Aorta (tissue), 5 donors: ENCODE measurements at places on chromosomes 5 and 9. TPM values are rescaled to one million over a fixed set of nuclear protein-coding genes. Genes with fewer than 3 reads are reported as not detected.

- no peak for DNase-seq
These were observed 49.3 kb upstream of the PPARGC1B start for GRCh38 chr5:149680810-149681221.

DNA sequence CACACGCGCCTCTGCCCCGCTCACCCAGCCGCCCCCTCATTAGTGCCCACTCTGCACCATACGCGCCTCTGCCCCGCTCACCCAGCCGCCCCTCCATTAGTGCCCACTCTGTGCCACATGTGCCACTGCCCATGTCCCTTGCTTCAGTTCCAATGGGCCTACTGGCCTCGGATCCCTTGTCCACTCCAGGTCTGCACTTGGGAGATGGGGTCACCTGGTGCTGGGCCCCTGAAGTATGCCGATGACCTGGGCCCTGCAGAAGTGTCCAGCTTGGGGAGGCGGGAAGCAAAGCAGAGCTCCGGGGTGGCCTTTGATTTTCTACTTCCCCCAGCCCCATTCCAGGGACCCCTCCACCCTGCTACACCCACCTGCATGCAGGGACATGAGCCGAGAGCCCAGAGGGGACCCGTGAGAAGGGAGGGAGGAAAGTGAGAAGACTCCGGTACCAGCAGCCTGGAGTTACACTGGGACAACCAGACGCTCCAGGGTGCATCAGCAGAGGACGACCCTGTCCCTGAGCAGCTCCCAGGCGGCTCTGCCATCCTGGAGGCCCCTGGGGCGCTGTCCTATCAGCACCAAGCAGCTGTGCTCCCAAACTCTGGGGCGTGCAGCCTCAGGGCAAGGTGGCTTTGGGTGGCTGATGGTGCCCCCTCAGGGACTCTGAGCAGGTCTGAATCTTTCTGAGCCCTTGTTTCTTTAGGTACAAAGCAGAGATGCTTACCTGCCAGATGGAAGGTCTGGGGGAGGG, 140.8 kb downstream of the RXRA start:
- DNase-seq = no peak

Gene OR1J2
- not detected for total RNA-seq

GRCh38 chr9:24614070-24614469, 68.4 kb upstream of the IZUMO3 start:
- DNase-seq = no peak

Gene ERCC8
- 9.7 TPM for total RNA-seq

DNA sequence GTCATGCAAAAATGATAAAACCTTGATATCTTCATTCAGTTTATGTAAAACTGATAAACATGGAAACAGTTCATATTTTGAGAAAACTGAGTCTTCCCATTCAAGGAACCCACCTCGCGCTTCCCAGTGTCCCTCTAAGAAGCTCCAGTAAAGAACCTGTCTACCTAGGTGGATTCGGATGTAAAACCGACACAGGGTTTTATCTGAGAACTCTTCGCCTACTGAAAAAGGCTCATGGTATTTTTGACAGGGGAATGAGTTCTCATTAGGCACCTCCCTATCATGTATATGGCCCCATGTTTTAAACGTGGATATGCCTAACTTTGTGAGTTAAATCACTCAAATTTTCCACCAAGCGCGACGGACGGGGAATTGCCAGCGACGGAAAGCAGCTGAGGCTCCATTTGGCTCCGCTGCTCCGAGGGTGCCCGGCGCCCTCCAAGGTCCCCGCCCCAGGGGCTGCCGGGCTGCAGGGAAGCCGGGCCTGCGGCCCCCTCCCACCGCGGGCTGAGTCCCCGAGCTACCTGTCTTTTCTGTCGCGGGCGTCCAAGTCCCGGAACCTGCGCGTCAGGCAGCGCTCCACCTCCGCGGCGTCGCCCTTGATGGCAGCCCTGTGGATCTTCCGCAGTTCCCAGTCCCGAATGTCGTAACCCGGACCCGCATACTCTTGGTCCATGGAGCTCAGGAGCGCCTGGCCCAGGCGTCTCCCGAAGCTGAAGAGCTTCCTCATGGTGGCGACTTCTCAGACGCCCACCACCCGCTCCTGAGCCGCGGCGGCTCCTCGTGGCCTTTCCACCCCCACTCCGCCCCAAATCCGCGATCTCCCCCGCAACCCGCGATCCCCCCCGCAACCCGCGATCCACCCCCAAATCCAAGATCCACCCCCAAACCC, 594 bp downstream of the ANKRD18A start:
- no peak for DNase-seq

Gene PIK3R1
- 63.4 TPM for total RNA-seq

GRCh38 chr5:73938938-73939320, 312.9 kb downstream of the ARHGEF28 start:
- no peak for DNase-seq

Gene TAF9
- 33.6 TPM for total RNA-seq

Gene PCDHGA12
- total RNA-seq = 18.8 TPM

Gene GABRP
- not detected for total RNA-seq

DNA sequence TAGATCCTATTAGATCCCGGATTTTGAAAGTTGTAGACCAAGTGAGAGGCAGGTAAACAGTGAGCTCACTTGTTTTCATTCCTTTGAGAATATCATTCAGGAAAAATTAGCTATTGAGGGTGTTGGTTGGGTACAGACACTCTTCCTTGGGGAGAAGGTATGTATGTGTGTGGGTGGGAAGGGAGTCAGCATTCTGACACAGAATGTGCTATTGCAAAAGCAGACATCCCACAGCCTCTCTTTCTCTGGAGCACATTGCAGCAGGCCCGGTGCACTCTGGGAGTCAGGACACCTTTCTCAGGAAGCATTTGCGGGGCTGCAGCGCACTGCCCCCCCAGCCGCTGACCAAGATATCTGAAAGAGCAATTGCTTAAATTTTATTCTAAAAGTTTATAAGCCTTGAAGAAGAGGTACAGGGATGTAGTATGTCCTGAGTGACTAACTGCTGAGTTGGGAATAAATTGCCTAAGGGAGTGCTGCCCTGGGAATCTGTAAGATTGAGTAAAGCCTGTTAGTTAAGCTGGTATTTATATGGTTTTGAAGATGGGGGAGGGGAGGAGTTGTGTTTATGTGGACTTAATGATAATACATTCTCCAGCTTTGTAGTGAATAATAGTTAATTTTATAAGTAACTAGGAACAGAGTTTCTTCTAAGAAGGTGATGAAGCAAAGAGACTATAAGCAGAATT, 5.2 kb downstream of the TNFAIP8 start:
- no peak for DNase-seq

- no peak for DNase-seq
These were observed 11.7 kb upstream of the FAT2 start for GRCh38 chr5:151602806-151603205.

DNA sequence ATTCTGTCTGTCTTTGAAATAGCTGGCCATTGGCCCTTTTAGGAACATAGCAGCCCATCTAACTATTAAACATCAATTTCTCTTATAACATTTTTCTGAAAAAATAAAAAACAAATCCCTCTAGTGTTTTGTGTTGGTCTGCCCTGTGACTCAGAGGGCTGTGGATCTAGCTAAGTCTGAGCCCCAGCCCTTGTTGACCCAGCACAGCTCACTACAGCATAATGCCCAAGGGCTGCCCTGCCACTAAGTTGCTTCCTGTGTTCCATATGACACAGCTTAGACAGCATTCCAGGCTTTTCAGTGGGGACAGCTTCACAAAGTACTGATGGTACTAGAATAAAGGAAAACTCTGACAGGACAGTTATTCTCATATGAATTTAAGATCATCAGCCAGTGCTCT, 136.0 kb downstream of the SCAMP1 start:
- no peak for DNase-seq

DNA sequence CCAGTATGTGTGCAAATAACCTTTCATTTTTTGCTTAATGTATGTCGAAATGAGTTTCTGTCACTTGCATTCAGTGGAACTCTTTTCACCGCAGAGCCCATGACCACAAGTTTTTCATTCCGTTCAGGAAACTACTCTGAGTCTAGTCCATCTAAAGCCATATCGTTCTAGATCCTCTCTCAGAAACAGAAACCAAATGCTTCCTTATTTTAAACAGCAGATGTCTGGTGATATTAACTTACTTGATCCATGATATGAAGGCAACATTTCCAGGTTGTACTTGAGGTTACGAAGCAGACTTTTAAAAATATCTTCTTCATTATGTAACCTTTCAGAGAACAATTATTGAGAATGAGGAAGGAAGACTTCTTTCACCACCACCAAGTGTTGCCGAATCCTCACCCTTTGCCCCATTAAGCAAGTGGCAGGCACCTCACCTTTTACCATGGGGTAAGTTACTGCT, 72.4 kb upstream of the GNAQ start:
- DNase-seq = no peak

Gene AGXT2
- not detected for total RNA-seq

Gene CTXN3
- total RNA-seq = not detected

Gene CPLANE1
- total RNA-seq = 35.6 TPM

DNA sequence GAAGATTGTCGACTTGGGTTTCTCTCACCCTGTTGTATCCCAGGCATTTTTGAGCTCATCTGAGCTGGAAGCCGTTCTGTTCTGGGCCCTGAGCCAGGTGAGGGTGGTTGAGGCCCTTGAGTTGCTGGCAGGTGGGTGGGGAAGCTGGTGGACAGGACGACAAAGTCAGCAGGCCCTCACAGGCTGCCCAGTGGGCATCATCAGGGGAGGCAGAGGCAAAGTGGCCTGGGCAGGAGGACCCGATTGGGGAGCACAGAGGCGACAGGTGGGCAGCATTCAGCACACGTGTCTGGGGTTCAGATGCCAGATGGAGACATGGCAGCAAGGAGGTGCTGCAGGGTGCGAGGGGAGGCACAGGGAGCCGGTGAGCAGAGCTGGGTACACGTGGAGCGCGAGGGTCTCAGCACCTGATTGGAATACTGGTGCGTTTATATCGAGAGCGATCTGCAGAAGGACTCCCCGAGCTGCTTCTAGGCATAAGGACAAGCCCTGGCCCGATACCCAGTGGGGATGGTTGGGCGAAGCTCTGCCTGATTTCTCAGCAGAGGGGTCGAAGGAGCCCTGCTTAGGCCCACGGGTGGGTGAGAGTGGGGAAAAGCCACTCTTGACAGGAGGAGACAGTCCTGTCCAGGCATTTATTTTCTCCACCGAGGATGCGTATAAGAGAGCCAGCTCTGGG, 49.0 kb upstream of the SUSD3 start:
- no peak for DNase-seq

DNA sequence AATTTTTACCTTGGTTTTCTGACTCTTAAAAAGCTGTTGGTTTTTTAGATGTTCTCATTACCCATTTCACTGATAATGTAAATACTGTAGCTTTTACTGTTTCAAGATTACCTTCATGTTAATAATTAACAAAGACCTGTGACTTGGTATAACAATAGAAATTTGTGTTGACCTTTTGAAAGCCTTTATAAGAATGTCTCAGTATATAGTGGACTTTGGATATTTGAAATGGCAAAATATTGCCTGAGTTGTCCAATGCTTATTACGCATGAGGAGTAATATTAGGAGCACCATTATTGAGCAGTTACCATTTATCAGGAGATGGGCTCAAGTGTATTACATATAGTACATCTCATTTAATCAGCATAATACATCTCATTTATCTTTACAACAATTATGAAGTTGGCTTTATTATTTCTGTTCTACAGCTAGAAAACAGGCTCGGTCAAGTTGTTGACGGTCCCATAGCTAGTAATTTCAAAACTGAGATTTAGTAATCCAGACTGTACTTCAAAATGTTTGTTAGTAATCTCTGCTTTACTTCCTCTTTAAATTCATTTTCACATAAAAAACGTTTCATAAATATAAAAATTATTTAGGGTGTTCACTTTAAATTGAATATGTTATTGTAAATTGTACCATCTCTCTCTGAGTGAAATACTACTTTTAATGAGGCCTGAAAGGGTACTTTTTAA, 50.7 kb upstream of the FKTN start:
- no peak for DNase-seq

Gene DDX4
- not detected for total RNA-seq

- no peak for DNase-seq
These were observed 396.5 kb upstream of the MEF2C start for GRCh38 chr5:89279391-89280036.

Gene ZNF618
- 17.3 TPM for total RNA-seq

DNA sequence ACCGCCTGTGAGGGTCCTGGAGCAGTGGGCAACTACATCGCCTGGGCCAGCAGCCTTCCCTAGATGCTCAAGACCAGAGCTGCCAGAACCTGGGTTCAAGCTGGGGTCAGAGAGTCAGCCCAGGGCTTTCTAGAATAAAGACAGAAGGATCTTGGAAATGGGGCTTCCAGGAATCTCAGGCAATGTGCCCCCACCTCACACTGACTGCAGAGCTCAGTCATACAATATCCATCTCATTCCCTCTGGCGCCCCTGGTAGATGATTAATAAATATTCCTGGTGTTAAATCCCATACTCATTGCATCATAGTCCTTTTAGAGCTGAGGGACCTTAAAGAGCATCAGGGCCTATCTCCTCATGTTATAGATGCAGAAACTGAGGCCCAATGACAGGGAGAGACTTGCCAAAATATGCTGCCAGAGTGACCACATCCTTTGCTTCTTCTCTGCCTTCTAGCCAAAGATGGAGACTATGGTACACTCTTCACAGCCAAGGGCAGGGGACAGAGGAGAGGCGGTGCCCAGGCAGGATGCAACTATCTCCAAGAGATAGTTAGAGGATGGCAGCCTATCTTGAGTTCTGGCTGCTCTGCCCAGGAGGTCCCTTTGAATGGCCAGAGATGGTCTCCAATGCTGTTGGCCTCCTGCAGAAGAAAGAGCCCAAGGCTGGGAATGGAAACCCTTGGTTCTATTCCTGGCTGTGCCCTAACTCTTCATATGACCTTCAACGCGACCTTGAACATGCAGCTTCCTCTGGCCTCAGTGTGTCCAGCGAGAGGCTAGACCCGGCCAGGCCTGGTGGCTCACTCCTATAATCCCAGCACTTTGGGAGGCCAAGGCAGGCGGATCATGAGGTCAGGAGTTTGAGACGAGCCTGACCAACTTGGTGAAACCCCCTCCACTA, 36.2 kb upstream of the IL17B start:
- peak; percentile 74 for DNase-seq

Gene SNX18
- total RNA-seq = 110 TPM

GRCh38 chr9:99816392-99816791, 5.3 kb upstream of the NR4A3 start:
- DNase-seq = no peak

Gene TAF11L5
- total RNA-seq = not detected

DNA sequence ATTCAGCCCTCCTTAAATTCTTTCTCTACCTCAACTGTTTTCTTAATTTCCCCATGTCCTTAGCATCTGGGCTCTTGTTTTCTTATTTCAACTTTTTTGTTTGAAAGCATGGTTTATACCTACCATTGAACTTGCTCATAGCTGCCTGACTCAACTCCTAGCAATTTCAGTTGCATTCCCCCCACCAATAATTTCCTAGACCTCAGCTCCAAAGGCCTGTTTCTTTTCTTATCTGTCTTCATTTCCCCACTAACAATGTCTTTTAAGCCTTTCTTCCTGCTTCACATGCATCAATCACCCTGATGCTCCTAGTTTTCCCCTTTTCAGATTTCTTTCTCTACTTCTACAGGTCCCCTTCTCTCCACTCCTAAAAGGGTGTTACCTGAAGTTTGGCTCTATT, 129.7 kb upstream of the PDE4D start:
- no peak for DNase-seq
